ENCODE measurements at places on chromosomes 16 and 17. TPM values are rescaled to one million over a fixed set of nuclear protein-coding genes. Genes with fewer than 3 reads are reported as not detected.

Gene RHBDF1
- 20.3 TPM for total RNA-seq

Gene ACSM2B
- not detected for total RNA-seq

Gene KRTAP1-1
- total RNA-seq: not detected

Gene PRR11
- total RNA-seq: 74.1 TPM

Gene PCGF2
- total RNA-seq: 15.0 TPM

Gene SLC52A1
- total RNA-seq: 0.71 TPM

Gene CDC6
- 60.7 TPM for total RNA-seq

- no peak for DNase-seq
Measured at GRCh38 chr16:29649588-29650494, 13.2 kb upstream of the SPN start.

DNA sequence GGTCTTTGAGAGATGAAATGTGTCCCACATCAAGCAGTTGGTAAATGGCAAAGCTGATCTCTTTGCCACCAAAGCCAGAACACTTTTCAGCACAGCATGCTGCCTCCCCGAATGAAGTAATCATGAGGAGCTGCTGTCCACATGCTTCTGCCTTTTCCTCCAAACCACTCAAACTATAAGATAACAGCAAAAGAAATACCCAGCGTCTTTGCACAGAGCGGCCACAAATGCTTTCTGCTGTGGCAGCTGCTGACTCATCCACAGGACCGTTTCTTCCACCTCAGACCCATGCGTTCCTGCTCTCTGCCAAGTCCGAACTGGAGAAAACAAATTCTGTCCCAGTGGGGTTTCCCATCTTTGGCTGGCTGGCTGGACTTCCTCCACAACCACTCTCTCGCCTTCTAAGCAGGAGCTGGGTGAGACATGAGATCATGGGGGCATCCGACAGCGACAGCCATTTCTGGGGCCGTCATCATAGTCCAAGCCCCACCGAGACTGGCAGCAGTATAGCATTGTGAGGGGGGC lies 27.1 kb downstream of the TBC1D3B start:
- no peak for DNase-seq

DNA sequence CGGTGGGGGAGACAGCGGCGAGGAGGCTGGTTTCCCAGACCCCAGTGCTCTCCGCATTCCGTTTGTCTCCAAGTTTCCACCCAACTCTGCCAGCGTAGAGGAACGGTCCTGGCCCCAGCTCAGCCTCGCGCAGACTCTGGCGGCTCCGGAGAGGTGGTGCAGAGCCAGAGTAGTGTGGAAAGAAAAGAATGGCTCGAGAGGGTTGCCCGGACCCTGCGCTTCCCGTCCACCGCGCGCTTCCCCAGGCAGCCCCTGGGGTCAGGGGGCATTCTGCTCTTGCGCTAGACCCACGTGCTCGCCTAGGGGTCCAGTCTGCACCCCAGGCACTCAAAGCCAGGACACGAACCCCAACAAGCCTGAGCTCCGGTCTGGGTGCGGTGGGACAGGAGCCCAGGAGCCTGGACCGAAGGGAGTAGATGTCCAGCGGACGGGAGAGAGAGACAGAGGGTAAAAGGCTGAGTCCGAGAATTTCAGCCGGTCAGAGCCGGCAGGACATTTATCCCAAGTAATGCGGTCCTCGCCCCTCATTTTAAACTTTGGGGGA lies 3.8 kb downstream of the PMP22 start:
- no peak for DNase-seq

- DNase-seq: no peak
Measured at GRCh38 chr16:2331199-2331930, 9.2 kb downstream of the ABCA3 start.

DNA sequence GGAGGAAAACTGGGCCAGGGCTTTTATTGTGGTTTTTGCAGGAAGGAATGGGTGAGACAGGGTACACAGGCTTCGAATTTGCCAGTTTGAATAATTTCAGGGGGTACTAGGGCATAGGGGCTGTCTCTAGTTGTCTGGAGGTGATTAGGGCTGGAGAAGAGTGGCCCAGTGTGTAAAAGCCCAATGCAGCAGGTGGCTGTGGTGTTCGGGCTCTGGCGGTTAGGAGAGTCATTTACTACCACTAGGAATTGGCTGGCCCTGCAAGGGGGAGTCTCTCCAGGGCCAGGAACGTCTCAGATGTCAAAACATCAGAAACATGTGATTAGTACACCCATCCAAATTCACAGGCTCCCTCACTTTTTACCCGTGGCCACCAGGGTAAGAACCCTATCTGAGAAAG lies 50.3 kb downstream of the GINS3 start:
- DNase-seq: no peak

GRCh38 chr16:8950580-8951077 lies 13.1 kb downstream of the USP7 start:
- DNase-seq: no peak

DNA sequence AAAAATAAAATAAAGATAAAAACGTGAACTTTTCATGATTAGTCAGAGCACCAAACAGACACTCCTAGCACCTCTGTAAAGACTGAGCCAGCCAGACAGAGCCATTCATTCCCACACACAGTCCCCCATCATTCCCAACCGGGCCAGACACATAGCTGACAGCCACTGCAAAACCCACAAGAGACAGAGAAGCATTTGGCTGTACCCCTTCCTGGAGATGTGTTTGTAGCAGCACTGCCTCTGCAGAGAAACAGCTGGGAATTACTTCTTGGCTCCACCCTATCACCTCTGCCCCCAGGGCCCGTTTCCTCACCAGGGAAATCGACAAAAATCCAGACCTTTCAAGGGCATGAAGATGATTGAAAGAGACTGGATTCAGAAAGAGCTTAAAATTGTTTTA lies 46.4 kb downstream of the MYH11 start:
- no peak for DNase-seq

DNA sequence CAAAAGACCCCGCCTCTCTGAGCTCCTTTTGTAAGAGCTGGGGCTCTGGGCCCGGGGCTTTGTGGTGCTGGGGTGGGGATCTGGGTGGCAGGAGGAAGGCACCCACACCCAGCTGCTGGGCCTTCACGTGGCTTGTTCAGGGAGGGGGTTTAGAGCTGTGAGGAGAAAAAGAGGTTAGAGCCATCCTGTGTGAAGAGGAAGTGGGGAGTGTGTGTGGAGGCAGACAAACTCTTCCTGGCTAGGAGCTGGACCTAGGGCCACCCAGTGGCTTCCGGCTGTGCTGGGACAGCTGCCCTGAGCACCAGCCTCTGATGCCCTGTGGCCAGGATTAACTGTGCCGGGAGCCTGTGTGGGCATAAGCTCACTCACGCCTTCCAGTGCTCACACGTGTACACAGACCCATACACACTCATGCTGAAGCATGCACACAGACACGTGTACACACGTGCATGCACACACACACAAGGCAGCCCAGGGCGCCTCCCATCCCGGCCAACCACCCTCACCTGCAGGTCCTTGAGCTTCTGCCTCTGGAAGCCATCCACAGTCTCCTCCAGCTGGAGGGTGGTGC lies 7.4 kb downstream of the CIBAR2 start:
- peak; percentile 34 for DNase-seq

DNA sequence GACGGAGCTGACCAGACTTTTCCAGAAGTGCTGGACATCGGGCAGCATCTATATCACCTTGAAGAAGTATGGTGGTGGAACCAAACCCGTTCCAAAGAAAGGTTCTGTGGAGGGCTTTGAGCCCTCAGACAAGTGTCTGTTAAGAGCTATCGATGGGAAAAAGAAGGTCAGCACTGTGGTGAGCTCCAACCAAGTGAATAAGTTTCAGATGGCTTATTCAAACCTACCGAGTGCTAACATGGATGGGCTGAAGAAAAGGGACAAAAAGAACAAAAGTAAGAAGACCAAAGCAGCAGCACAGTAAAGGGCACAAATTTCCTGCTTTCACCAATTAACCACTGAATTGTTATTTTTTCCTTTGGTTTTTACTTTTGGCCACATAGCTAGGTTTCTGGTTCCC lies 6.9 kb downstream of the KAT7 start:
- DNase-seq: no peak

- no peak for DNase-seq
Measured at GRCh38 chr16:50631985-50632576, 49.0 kb downstream of the SNX20 start.

GRCh38 chr17:2008332-2009126 lies 16.6 kb downstream of the RTN4RL1 start:
- DNase-seq: no peak

DNA sequence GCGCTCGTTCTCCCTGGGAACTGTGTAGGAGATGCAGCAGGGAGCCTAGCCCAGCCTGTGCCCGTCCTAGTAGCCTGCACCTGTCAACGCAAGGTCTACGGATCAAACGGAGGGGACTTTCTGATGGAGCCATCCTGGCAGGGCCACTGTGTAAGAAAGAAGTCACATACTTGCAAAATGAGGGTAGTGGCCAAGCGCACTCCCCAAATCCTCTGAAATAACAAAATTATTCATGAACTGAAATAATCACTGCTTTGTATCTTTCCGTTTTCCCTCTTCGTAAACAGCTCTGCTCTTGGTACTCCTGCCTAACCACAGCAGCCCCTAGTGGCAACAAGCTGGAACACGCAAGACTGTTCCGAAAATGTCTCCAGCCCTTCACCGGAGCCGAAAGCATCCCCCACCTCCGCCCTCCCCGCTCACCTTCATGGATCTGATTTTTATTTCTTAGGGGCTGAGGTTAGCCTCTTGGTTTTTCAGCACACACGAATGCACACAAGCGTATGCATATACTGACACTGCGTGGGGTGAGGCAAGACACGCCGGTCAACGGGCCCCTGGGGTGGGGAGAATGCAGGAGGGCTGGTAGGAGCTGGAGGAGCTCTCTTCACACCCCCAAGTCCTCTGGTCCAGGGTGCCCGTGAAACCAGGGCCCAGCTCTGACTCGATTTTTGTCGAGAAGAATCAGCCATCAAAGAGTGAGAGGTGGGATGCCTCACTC lies 100.8 kb downstream of the ABCC12 start:
- DNase-seq: peak; percentile 46

DNA sequence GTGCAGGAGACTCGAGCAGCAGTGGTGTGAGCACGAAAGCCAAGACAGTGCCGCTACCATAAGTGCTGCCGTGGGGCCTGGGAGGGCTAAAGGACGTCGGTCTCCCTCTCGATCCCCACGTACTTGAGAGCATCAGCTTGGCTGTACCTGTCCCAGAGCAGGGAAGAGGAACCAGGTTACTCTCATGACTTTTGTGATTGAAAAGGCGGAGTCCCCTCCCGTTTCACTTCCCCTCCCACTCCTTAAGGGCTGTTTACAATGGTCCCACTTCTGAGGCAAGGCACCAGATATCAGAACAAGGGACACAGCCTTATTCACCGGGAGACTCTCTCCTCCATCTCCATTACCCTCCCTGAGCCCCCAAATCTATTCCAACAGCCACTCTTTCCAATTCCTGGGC lies 20.1 kb downstream of the CNTNAP1 start:
- no peak for DNase-seq

DNA sequence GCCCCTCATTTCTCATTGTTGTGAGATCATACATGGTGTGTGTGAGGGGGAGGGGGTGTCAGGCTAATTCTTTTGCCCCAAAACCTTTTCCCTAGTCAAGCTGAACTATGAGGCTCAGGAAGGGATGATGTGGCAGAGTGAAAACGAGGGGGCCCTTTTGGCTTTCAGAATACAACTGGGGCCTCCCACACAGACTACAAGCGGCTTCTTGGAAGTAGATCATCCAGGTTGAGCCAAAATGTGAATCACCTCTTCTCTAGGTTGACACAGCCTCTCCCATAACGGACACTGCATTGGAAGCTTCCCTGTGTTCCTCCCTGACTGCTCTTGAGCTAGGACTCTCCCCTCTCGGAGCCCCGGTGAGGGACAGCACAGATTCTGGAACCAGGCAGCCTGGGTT lies 2.3 kb upstream of the ALKBH5 start:
- DNase-seq: no peak

- DNase-seq: no peak
Measured at GRCh38 chr17:50501054-50501453, 7.2 kb upstream of the MYCBPAP start.

- DNase-seq: no peak
Measured at GRCh38 chr16:28292731-28293600, 641 bp downstream of the SBK1 start.

GRCh38 chr16:75305364-75306098 lies 54.1 kb upstream of the BCAR1 start:
- peak; percentile 100 for DNase-seq

DNA sequence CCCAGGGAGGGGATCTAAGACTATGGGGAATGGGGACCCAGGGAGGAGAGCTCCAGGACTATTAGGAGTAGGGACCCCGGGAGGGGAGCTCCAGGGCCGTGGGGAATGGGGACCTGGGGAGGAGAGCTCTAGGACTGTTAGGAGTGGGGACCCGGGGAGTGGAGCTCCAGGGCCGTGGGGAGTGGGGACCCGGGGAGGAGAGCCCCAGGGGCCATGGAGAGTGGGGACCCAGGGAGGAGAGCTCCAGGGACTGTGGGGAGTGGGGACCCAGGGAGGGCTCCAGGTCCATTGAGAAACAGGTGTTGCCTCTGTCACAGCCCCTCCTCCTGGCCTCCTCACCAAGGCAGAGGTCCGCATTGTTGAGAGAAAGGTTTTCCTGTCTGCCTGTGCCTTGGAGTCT lies 16.0 kb downstream of the MPRIP start:
- DNase-seq: no peak

GRCh38 chr17:1683459-1683858 lies 1.2 kb downstream of the PRPF8 start:
- no peak for DNase-seq

DNA sequence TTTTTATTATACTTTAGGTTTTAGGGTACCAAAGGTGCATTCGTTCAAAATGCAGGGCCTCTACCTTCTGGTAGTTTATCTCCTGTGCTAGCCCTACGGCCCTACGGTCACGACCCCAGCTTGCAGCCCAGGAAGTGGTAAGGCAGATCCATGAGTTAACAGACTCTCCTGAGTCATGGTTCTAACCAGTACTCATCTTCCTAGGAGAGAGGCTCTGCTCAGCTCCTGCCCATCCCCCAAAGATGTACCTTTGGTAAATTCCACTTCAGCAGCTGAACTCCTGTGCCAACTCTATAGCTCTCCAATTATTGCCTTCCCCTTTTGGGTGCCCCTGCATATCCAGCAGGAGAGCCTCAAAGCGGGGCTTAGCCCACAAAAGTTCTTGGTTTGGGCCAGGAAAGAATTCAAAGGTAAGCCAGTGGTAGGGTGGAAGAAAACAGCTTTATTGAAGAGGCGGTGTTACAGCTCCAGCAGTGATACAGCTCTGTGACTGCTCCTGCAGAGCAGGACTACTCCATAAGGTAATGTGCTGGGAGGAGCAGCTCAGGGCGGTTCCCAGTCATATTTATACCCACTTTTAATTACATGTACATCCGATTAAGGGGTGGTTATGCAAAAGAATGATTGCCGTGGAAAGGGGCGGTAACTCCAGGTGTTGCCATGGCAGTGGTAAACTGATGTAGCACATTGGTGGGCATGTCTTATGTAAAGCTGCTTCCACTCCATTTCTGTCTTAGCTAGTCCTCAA lies 241.4 kb downstream of the PMP22 start:
- no peak for DNase-seq

- DNase-seq: peak; percentile 25
Measured at GRCh38 chr16:58789351-58789750, 55.2 kb upstream of the GOT2 start.

DNA sequence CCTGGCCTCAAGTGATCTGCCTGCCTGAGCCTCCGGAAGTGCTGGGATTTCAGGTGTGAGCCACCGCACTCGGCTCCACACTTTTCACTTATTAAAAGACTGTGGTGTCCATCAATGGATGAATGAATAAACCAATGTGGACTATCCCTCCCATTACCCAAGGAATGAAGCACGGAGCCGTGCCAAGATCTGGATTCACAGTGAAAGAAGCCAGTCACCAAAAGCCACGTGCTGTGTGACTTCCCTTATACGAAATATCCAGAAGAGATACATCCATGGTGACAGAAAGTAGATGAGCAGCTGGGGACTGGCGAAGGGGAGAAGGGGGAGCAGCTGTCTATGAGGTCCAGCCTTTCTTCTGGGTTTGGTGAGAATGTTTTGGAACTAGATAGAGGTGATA lies 48.2 kb upstream of the STH start:
- DNase-seq: no peak

Data from foreskin keratinocyte (primary cell).